ENCODE measurements at places on chromosomes 3 and 15.

- no peak for DNase-seq
These were observed 50.8 kb upstream of the MUC13 start for GRCh38 chr3:124985349-124985748.

- no peak for DNase-seq
These were observed 7.6 kb upstream of the APEH start for GRCh38 chr3:49666592-49666991.

GRCh38 chr3:141529717-141530414 lies 43.0 kb downstream of the RASA2 start:
- no peak for DNase-seq

- no peak for DNase-seq
These were observed 118.3 kb downstream of the TIGIT start for GRCh38 chr3:114411811-114412803.

- no peak for DNase-seq
These were observed 19.2 kb downstream of the SNX33 start for GRCh38 chr15:75666823-75667501.

GRCh38 chr3:195095035-195095703 lies 175.8 kb downstream of the XXYLT1 start:
- peak; percentile 69 for DNase-seq

GRCh38 chr3:15327941-15328340 lies 4.4 kb downstream of the SH3BP5 start:
- peak; percentile 77 for DNase-seq

All from cardiac septum (tissue), 1 donor.